ENCODE measurements at places on chromosomes 7 and 10. TPM values are rescaled to one million over a fixed set of nuclear protein-coding genes. Genes with fewer than 3 reads are reported as not detected.

The PAX4 gene
- total RNA-seq: not detected

The OPALIN gene
- not detected for total RNA-seq

The H2AZ2 gene
- total RNA-seq: 64.6 TPM

The KIAA1217 gene
- 26.7 TPM for total RNA-seq

GRCh38 chr10:43952760-43953159 lies 304.1 kb upstream of the ZNF32 start:
- no peak for DNase-seq

GRCh38 chr7:2248984-2249694 lies 7.1 kb downstream of the NUDT1 start:
- DNase-seq: no peak

GRCh38 chr10:87658321-87658795 lies 1.3 kb upstream of the PAPSS2 start:
- no peak for DNase-seq

GRCh38 chr10:129755158-129755591 lies 208.9 kb downstream of the EBF3 start:
- DNase-seq: peak; percentile 82

- no peak for DNase-seq
Measured at GRCh38 chr7:98049034-98049433, 57.6 kb upstream of the LMTK2 start.

- peak; percentile 14 for DNase-seq
Measured at GRCh38 chr7:4028221-4028620, 653.9 kb upstream of the FOXK1 start.

DNA sequence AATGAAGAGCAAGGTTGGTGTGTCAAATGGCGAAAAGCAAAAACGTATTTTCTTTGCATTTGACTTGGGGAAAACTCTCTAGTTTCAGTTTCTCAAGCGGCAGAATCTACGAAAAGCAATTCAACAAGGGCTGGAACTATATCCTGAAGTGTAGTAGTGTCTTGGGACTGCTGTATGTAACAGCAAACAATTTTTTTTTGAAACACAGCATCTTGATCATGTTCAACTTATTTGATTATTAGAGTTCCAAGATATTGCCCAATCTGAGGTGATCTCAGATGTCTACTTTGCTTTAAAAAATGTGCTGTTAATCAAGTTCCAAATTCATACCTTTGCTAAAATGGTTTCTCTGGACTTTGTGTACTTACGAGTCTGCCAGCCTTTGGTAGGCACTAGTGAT lies 120.6 kb downstream of the ZWINT start:
- DNase-seq: no peak

DNA sequence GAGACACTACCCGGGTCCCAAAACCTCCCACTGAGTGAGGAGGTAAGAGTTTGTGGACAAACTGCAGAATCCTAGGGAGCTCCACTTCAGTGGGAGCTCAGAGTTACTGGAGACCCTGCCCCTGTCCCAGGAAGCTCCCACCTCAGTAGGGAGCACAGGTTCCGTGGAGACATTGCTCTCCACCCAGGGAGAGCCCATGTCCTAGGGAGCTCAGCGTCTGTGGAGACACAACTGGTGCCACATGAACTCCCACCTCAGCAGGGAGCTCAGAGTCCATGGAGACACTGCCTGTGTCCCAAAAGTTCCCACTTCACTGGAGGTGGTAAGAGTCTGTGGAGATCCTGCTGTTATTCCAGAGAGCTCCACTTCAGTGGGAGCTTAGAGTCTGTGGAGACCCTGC lies 6.3 kb downstream of the MYO1G start:
- DNase-seq: no peak

DNA sequence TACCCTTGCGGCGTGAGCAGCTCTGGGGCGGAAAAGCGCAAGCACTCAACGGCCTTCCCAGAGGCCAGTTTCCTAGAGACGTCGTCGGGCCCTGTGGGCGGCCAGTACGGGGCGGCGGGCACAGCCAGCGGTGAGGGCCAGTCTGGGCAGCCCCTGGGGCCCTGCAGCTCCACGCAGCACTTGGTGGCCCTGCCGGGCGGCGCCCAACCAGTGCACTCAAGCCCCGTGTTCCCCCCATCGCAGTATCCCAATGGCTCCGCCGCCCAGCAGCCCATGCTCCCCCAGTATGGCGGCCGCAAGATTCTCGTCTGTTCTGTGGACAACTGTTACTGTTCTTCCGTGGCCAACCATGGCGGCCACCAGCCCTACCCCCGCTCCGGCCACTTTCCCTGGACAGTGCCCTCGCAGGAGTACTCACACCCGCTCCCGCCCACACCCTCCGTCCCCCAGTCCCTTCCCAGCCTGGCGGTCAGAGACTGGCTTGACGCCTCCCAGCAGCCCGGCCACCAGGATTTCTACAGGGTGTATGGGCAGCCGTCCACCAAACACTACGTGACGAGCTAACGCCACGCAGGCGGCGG lies 12.6 kb downstream of the TRIM8 start:
- DNase-seq: peak; percentile 45

GRCh38 chr10:30862486-30862885 lies 169.2 kb downstream of the ZNF438 start:
- DNase-seq: no peak

DNA sequence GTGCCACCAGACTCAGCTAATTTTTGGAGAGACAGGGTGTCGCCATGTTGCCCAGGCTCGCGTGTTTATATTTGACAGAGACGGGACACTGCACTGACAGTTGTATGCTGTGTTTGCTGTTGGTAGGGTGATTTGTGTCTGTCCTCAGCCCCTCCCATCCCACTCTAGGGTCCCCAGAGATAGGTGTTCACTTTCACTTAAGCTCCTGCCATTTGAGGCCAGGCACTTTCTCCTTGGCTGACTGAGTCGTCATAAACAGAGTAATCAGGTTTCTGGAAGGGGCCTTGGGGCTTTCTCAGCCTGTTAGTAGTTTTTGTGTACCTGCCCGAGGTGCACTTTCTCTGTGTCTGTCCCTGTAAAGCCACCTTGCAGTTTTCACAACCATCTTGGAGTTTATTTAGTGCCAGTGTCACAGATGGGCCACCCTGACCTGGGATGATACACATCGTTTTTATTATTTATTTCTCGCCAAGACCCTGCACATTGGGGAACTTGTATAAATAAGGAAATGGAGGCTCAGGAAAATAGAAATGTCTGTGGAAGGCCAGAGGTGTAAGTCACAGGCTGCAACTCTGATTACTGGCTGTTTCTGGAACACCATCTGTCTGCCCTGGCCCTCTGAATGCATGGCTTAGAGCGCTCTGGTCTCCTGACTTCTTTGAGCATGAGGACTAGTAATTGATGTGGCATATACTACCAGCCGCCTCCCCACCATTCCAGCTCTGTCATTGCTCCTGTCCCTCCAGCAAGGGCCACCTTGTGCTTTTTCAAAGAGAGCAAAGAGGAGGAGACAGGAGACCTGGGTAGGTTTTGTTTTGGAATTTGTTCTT lies 81.9 kb upstream of the PDCD4 start:
- DNase-seq: no peak
